ENCODE measurements at places on chromosomes 5 and 9.

GRCh38 chr9:113583511-113584427, 120.2 kb downstream of the RGS3 start:
- DNase-seq = no peak

GRCh38 chr9:136566901-136567300, 21.1 kb upstream of the NOTCH1 start:
- no peak for DNase-seq

DNA sequence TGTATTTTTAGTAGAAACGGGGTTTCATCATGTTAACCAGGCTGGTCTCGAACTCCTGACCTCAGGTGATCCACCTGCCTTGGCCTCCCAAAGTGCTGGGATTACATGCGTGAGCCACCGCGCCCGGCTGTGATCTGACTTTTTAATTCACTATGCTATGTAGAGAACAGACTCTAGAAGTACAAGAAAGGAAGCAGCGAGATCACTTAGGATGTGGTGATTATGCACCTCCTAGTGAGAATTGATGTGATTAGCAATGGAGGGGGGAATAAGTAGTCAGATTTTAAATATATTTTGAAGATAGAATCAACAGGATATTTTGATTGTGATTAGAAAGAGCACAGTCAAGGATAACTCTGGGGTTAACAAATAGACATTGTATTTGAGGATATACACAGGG, 36.3 kb downstream of the GAPVD1 start:
- DNase-seq = no peak

DNA sequence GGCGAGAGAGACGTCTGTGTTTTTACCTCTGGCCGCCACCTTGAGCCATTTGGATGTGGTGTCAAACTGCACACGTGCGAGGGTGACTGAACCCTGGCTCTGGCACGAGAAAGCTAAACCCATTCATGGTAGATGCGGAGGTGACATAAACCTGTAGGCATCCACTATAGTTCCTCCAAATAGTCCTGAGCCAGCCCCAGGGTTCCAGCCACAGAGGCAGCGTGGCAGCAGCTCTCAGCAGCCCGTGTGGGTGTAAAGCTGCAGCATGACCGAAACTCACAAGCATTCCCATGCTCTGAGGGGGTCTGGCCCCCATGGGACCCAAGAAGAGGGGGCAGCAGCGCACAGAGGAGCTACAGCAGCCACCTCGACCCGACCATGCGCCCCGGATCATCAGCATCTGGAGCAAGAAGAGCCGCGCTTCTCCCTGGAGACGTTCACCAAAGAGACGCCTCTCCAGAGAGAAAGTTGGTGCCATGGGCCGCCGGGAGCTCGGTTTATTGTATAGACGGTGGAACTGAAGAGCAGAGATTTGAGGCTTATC, 303.8 kb upstream of the IRX4 start:
- DNase-seq = no peak

GRCh38 chr5:155082401-155082800, 68.8 kb downstream of the KIF4B start:
- DNase-seq = no peak

DNA sequence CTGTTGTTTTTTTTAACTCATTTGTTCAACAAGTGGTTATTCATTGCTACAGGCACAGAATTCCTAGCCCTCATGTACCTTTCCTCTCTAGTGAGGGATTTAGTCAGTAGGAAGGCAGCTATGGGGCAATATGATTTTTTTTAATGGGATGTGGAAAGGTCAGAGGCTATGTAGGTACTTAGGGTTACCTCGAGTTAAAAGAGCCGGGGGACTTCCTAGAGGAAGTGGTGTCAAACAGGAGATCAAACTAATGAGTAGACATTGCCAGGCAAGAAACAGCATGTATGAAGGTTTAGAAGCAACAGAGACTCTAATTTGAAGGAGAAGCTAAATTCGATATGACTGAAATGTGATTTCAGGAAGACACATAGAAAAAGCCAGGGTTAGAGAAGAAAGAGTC, 50.7 kb downstream of the ITGA2 start:
- DNase-seq = no peak

DNA sequence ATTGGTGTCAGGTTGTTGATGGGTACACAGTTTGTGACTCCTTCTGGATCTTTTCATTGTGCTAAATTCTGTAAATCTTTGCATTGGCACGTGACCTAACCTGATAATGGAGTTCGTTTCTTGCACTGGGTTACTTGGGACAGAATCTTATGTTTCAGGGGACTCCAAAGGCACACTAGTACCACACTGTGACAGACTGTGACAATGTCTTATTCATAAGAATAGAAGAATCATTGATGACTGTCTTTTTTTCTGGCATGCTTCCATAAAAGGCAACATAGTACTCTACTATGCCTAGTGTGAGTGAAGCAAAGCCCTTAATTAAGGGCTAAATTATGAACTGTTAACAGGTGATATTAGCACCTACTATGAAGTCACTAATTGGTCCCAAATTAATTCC, 35.4 kb upstream of the RICTOR start:
- no peak for DNase-seq

GRCh38 chr5:139639619-139640380, 8.3 kb upstream of the CXXC5 start:
- DNase-seq = no peak

DNA sequence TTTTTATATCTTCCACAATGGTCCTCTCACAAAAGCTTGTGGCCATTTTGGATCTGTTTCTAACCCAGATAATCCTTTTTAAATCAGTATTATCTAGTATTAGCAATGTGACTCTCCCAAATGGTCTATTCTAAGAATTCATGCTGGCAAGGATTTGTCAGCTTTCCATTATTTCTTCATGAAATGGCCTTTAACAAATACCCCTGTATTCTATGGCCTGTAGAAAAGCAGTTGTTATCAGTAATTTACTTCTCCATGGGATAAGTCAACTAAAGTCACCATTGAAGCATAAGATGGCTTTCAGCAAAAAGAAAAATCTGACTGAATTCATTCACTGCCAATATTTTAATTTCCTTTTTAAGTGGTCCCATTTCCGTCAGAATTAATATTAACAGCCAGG, 346.4 kb upstream of the FAM174A start:
- DNase-seq = no peak

DNA sequence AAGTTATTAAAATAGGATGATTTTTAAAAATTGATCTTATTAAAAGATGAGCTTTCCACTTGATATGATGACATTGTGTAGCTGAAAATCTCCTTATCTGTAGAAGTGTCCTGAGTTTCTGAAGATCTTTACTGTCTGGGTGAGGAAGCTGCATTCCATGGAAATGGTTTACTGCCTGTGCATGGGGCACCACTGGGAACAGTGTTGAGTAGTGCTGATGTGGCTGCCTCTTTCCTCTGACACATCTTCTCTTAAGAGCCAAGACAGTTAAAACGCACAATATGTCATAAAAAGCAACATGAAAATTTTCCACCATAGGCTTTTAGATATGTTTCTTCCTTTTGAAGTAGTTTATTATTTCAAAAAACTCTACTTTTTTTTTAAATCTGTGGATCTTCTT, 24.6 kb downstream of the SECISBP2 start:
- no peak for DNase-seq

GRCh38 chr5:95723632-95724369, 7.3 kb upstream of the RHOBTB3 start:
- DNase-seq = no peak

GRCh38 chr5:14270209-14270702, 127.1 kb downstream of the TRIO start:
- no peak for DNase-seq
